Activated CD4-positive, alpha-beta T cell treated with anti-CD3 and anti-CD28 coated beads for 36 hours (primary cell): ENCODE measurements at places on chromosomes 13 and 19. TPM values are rescaled to one million over a fixed set of nuclear protein-coding genes. Genes with fewer than 3 reads are reported as not detected.

The NLRP11 gene
- total RNA-seq = 0.05 TPM

The SBNO2 gene
- total RNA-seq = 108 TPM

DNA sequence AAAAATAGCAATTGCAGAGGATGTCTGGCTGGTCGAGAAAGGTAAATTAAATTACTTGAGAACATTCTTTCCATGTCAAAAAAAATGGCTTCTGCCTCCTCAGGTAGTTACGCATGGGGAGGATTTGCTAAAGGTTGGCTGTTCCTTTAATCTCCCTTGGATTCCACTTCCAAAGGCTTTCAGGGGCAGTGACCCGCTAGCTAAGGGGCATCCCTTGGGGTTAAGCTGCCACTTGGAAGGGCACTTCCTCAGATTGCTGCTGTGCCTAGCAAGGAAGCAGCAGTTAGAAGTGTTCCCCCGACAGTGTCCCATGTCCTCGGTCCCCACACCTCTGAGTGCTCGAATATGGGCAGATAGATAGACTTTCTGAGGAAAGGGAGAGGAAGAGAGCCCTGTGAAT lies 108.5 kb downstream of the RGCC start:
- DNase-seq = no peak

DNA sequence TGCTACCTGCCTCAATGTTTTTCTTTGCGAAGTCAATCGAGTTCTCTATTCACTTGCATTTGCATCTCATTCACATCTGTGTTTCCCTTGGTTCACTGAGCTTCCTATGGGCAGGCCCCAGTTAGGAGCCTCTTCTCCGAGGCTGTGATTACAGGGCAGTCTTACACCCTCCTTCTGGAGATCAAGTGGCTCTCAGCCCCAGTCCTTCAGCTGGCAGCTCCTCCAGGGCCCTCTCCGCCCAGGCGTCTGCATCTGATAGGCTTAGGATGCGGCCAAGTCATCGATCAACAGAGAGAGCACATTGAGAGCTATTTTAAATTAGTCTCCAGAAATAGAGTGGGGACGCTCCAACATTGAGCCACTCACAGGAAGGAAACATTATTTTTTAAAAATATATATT lies 44.2 kb downstream of the MBNL2 start:
- DNase-seq = no peak

The BLVRB gene
- 34.1 TPM for total RNA-seq

The WDR87 gene
- total RNA-seq = not detected

- DNase-seq = no peak
Observed at GRCh38 chr19:24071078-24071477, 15.9 kb upstream of the ZNF254 start.

DNA sequence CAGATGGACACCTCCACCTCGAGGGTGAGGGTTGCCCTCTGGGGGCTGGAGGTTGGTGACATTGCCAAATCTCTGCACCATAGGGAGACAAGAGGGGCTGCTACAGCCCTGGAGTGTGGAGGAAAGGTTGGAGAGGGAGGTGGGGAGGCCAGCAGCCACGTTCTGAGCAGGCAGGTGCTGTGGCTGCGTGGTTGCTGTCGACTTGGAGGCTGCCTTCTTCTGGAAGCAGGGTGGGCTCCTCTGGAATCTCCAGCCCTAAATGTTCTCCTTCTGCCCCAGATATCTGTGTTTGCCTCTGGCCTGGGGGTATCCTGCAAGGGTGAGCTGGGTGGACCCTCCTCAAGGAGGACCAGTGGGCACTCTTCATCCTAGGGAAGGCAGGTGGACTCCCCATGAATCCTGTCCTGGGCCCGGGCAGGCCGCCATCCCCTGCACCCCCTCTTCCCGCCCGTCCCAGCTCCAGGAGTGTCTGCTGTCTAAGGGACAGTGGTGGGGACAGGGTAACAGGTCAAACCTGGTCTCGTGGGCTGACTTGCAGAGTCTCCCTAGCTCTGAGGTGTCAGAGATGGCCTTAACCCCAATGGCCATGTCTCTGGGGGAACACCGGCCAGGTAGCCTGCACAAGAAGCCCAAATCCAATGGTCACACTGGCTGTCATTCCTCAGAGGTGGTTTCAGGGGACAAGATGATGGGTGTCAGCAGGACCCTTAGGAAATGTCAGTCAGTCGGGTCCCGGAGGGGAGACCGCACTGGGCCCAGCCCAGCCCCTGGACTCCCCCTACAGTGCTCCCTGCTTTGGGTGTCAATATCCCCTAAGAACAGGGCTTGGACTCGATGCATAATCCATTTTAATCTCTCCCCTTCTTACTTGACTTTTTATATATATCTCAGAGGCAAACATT lies 32.3 kb upstream of the ZNF536 start:
- DNase-seq = no peak

The TSKS gene
- total RNA-seq = 1.9 TPM

GRCh38 chr13:106709522-106709921 lies 141.6 kb upstream of the ARGLU1 start:
- no peak for DNase-seq

- no peak for DNase-seq
Observed at GRCh38 chr13:71587817-71588216, 279.2 kb downstream of the DACH1 start.

The FOSB gene
- 7.3 TPM for total RNA-seq

DNA sequence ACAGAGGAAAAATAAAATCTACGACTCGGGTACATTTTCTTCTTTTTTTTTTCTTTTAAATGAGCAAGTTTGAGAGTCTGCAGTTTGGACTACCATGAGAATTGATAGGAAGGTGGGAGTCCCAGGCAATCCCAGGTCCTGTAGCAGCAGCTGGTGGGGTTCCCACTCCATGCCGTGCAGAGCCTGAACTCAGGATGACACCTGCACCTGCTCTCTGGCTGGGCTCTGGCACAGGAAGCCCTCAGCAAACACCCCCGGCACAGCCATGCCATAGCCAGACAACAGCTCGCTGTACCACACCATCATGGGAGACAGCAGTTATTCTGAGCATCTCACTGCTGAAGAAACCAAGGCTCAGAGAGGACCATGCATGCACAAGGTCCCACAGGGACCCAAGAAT lies 6.2 kb upstream of the GP6 start:
- no peak for DNase-seq

DNA sequence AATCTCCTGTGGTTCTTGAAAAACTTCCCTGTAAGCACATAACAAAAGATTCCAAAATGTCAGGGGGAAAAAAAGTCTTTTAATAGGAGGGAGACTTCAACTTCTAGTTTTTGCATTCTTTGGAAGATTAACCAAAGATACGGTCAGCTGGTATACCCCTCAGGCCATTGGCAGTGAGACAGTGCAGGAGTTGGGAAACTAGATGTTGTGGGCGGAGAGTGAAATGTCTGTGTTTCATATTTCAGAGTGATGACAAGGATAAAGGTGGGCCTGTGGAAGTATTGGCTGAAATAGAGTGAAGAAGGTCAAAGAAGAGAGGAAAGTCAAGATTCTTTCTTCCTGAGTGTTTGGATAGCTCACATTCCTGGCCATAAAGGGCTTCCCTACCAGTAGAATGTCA lies 40.8 kb downstream of the CYP2B6 start:
- DNase-seq = no peak

The SHANK1 gene
- not detected for total RNA-seq

GRCh38 chr19:52535771-52536447 lies 8.4 kb downstream of the ZNF808 start:
- DNase-seq = peak; percentile 97

GRCh38 chr13:83201506-83201905 lies 680.8 kb downstream of the SLITRK1 start:
- no peak for DNase-seq

DNA sequence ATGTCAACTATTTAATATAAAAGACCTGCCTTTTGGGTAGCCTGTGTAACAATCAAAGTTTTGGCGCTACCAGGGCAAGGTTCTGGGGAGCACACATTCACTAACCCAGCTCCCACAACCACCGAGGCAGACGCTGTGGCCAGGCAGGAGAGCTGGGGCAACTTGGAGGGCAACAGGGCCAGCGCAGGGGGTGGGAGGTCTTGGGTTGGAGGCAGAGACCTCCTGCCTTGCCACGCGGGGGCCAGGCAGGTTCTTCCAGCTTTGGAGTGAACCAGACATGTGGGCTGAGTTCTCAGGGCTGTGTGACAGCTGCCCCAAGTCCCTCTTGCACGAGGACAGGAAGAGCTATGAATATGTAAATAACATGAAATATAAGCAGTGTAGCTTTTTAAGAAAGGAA lies 30.3 kb upstream of the MCF2L start:
- no peak for DNase-seq

- peak; percentile 96 for DNase-seq
Observed at GRCh38 chr13:24922745-24923591, 159.0 kb downstream of the RNF17 start.

DNA sequence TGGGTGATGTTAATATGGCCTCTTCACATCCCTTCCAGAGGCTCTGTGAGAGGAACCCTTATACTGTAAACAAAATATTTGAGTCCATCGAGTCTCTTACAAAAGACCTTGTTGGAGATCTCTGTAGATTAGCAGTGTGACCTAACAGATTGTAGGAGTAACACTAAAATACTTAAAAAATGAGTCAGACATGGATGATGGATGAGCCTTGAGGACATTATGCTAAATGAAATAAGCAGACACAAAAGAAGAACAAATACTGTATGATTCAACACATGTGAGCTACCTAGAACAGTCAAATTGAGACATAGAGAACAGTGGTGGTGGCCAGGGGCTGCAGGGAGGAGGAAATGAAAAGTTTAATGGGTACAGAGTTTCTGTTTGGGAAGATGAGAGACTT lies 152.2 kb upstream of the UBL3 start:
- DNase-seq = peak; percentile 40

- DNase-seq = peak; percentile 15
Observed at GRCh38 chr19:29285878-29286277, 72.9 kb upstream of the UQCRFS1 start.

- DNase-seq = peak; percentile 74
Observed at GRCh38 chr13:52846567-52847321, 1.7 kb downstream of the PCDH8 start.

The TMEM255B gene
- total RNA-seq = 1.3 TPM

The CEACAM1 gene
- total RNA-seq = 2.0 TPM
